Activated naive CD8-positive, alpha-beta T cell treated with anti-CD3 and anti-CD28 coated beads, Interleukin-2, amount 10 ng/mL, durations not matched to agents 7 days and 5 days (primary cell): ENCODE measurements at places on chromosomes 3 and 15. TPM values are rescaled to one million over a fixed set of nuclear protein-coding genes. Genes with fewer than 3 reads are reported as not detected.

DNA sequence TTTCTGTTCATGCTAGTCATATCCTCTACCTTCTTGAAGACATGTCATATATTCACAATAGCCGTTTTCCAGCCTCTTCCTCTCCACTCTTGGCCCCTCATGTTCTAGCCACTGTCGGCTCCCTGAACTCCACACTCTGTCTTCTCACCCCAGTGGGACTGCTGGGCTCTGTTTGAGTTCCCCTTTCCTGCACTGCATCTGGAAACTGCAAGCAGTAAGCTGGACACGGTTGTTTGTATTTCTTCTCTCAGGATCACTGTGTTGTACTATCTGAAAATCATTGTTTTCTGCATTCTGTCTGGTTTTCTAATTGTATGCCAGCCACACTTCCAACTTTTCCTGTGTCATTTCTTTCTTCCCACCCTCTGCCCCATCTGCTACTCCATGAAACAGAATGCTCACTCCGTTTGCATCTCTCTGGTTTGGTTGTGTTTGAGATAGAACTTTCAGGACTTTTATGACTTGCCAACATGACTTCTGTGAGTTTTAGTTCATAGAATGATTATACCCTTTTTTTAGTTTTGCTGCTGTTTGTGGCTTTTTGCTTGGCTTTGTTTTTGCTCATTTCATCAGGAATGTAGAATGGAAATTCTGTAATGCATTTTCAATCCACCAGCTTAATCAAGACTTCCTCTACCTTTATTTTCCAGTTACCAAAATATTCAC is 192.3 kb downstream of the PLCL2 start:
- H3K27me3 ChIP-seq: no peaks in the 10 kb centered on the region
- peaks cover 64% of the 10 kb centered on the region for H3K36me3 ChIP-seq
- no peak for DNase-seq
- H3K27ac ChIP-seq: peak overlapping the region; percentile 9

DNA sequence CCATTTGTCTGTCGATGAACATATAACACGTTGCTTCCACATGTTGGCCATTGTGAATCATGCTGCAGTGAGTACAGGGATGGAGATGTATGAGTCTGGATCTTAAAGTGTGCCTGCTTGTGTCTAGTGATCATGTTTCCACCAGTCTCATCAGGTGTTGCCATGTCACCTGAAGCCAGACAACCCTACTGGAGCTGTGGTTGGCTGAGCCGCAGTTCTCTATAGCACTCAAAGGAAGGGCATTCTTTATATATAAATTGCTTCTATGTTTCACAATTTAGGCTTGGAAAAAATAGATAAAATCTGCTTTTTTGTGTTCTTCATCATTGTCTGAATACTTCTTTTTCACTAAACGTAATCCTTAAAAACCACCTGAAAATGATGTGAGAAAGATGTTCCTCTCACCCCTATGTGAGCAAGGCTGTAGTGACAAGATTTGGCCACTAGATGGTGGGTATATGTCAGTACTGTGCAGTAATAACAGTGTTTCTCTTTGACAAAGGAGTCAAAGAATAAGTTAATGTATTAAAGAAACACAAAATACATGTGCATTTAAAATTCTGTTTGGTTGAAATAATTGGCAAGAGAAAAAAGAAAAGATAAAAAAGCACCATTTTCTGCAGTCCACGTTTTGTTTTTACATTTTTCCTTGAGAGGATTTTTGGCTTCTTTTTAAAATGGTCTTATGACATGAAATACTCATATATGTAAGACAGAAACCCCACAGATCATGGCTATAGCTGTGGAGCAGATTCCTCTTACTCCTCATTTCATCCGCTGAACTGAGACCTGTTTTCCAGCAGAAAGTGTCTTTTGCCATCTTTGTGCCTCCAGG is 394.5 kb upstream of the DPPA4 start:
- no peak overlapping the region for H3K27ac ChIP-seq
- H3K36me3 ChIP-seq: peaks cover 4% of the 10 kb centered on the region
- DNase-seq: no peak
- H3K4me1 ChIP-seq: peaks cover 2% of the 10 kb centered on the region
- no peaks in the 10 kb centered on the region for H3K27me3 ChIP-seq

- H3K4me3 ChIP-seq: no peak overlapping the region
- no peak overlapping the region for H3K27ac ChIP-seq
- H3K36me3 ChIP-seq: no peaks in the 10 kb centered on the region
- no peaks in the 10 kb centered on the region for H3K27me3 ChIP-seq
Observed at GRCh38 chr3:82637574-82637973, 876.1 kb upstream of the GBE1 start.

DNA sequence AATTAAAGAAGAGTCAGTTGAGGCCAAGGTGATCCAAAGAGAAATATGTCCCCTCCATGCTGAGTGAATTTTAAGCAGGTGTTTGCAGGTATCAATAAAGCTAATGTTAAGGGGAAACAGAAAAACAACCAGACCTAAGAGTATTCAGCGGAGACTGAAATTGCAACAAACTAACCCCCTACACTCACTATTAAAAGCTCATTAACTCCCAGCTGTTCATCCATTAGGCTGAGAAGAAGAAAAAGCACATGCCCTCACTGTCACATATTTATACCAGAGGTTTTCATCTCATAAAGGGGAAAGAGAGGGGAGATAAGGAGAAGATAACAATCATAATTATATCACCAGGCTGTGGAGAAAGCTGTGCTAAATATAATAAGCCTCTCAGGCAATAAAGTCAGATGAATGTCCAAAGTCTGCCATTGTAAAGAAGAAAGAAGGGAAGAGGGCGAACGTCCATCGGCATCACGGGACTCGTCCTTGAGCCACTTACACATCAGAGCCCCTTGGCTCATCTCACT is 145.2 kb downstream of the TAFA4 start:
- no peak for DNase-seq
- no peak overlapping the region for H3K27ac ChIP-seq
- no peaks in the 10 kb centered on the region for H3K27me3 ChIP-seq
- H3K36me3 ChIP-seq: no peaks in the 10 kb centered on the region

DNA sequence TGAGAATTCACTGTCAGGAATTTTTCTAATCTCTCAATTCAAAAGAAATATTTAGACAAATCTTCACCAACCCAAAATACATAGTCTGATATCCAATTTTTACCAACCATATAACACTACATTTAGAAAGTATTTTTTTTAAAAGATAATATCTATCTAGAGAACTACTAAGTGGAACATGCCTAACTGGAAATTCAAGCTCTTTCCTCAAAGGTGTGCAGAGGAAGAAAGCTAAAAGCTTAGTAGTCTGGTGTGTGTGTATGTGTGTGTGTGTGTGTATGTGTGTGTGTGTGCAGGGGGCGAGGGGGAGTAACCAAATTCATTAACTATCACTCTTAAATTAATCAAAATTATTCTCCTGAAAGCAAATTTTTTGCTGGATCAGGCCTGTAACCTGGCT is 797.3 kb downstream of the NAALADL2 start:
- no peak for DNase-seq
- no peak overlapping the region for H3K27ac ChIP-seq
- no peaks in the 10 kb centered on the region for H3K36me3 ChIP-seq

DNA sequence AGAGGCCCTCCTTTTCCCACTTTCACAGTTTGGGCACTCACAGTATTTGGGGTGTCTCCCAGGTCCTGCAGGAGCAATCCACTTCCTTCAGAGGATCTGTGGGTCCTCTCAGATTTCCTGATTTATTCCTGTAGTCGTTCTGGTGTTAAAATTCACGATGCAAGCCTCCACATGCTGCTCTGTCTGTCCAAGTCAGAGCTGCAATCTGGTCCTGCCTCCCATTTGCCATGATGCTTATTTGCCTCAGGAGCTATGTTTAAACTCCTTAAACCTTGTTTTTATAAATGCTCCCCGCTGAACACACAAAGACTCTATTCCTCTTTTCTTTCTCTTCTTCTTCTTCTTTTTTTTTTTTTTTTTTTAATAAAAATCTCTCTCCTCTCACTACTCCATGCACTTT is 558.7 kb upstream of the NECTIN3 start:
- H3K4me3 ChIP-seq: no peak overlapping the region
- no peaks in the 10 kb centered on the region for H3K4me1 ChIP-seq
- DNase-seq: no peak
- peaks cover 6% of the 10 kb centered on the region for H3K27me3 ChIP-seq
- H3K27ac ChIP-seq: no peak overlapping the region
- H3K36me3 ChIP-seq: no peaks in the 10 kb centered on the region

DNA sequence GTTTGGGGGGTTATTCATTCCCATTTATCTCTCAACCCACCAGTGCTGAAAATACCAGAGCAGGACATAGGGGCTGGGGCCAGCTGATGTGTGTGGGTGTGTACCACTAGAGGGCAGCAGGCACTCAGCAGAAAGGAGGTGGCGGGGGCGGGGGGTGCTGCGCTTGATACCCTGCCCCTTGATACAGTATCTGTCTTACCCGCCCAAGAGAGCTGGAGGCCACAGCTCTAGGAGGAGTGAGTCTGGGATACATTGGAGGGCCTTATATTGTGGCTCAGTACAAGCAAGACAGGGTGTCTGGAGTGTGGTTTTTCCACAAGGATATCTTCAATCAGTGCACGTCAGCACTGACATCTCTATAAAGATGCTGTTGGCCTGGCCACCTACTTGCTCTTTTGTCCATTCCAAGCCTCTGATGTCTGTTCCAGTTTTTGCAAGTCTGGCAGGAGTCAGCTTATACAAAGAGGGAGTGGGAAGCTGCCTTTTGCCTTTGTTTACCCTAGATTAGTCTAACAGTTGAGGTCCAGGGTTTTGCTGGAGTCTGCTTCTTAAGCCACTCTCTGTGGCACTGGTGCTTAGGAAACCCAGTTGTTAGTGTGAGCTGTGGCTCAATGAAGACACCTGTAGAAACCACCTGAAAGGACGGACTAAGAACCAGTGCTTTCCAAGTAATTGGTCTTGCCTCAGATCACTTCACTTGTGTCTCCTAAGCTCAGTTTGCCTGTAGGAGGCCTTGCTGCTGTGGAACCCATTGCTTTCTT is 1.5 kb upstream of the RBM15B start:
- H3K27me3 ChIP-seq: no peaks in the 10 kb centered on the region
- peaks cover 25% of the 10 kb centered on the region for H3K36me3 ChIP-seq
- H3K4me3 ChIP-seq: no peak overlapping the region
- H3K4me1 ChIP-seq: peaks cover 42% of the 10 kb centered on the region

DNA sequence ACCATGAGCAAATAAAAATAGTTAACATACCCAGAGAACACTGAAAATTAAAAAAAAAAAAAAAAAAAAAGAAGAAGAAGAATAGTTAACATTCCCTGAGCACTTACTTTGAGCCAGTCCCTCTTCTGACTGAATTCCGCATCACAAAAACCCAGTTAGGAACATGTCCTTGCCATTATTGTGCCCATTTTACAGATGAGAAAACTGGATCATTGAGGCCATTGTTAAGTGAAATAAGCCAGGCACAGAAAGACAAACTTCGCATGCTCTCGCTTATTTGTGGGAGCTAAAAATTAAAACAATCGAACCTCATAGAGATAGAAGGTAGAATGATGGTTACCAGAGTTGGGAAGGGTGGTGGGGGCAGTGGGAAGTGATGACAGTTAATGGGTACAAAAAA is 119.5 kb downstream of the FGF12 start:
- H3K4me1 ChIP-seq: no peaks in the 10 kb centered on the region
- no peaks in the 10 kb centered on the region for H3K27me3 ChIP-seq
- DNase-seq: no peak
- H3K27ac ChIP-seq: no peak overlapping the region

- H3K4me1 ChIP-seq: no peaks in the 10 kb centered on the region
- no peaks in the 10 kb centered on the region for H3K36me3 ChIP-seq
- no peak for DNase-seq
- H3K27ac ChIP-seq: no peak overlapping the region
- no peak overlapping the region for H3K4me3 ChIP-seq
Observed at GRCh38 chr3:158531334-158531733, 39.7 kb upstream of the MLF1 start.

DNA sequence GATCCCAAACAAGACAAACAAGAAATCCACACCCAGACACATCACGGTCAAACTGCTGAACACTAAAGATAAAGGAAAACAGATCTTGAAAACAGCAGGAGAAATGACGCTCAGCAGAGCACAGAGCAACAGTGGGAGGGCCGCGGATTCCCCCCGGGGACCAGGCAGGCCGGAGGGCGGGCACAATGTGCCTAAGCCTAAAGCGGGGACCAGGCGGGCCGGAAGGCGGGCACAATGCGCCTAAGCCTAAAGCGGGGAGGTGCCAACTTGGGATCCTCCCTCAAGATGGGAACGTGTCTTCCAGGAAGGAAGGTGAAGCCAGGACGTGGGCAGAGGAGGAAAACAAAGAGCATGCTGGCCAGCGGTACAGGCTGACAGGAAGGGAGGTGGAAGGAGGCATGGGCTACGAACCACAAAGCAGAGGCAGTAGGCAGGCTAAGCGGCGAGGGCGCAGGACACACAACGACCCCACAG is 31.1 kb downstream of the CYFIP1 start:
- no peak overlapping the region for H3K27ac ChIP-seq
- H3K36me3 ChIP-seq: no peaks in the 10 kb centered on the region
- H3K4me3 ChIP-seq: peak overlapping the region; percentile 18

GRCh38 chr15:34721802-34722438 is 32.9 kb downstream of the GJD2 start:
- no peak overlapping the region for H3K4me3 ChIP-seq
- no peak overlapping the region for H3K27ac ChIP-seq
- no peaks in the 10 kb centered on the region for H3K36me3 ChIP-seq
- H3K27me3 ChIP-seq: peaks cover 60% of the 10 kb centered on the region
- no peak for DNase-seq
- no peaks in the 10 kb centered on the region for H3K4me1 ChIP-seq

DNA sequence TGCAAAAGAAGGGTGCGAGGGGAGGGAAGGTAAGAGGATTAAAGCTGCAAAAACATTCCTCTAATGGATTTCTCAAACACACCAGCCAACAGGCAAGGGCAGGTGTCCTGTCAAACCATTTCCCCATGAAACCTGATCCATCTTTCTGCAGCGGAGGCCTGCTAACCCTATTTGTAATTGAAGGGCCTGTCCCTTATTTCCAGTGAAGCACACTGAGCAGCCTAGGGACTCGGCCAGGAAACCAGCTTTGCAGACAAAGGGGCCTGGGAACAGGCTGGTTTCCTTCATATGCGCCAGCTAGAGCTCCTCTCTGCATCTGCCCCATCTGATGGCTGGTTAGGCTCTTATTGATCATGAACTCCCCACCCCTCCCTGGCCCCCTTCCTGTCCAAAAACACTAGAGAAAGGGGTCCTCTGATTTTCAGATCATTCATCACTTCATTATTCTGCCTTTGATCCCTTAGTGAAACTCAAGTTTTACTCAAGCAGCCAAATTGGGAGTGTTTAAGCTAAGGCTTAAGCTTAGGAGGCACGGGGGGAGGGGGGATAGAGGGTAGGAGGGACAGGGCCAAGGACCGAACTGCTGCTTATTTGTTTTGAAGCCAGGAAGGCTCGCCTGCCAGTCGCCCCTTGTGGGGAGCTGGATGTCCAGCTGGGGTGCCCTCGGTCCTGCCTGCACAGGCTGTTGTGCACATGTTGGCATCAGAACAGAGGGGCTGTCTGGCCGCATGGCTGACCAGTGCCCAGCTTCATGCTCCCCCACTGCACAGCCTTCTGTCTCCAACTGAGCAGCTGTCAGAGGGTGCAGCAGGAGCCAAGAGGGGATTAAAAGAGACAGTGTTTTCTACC is 53.1 kb downstream of the BOC start:
- H3K27me3 ChIP-seq: peaks cover 41% of the 10 kb centered on the region
- no peak for DNase-seq
- H3K4me1 ChIP-seq: no peaks in the 10 kb centered on the region
- H3K4me3 ChIP-seq: no peak overlapping the region

Gene PARL
- 37.4 TPM for total RNA-seq

Gene TERC
- total RNA-seq: 10.9 TPM

Gene ISLR
- not detected for total RNA-seq

Gene NUTM1
- total RNA-seq: not detected

Gene P3H2
- total RNA-seq: not detected

Gene SHC4
- total RNA-seq: 0.47 TPM

Gene SLC9A9
- 13.2 TPM for total RNA-seq

Gene RASGRF1
- total RNA-seq: not detected
